ENCODE measurements at places on chromosomes 13 and 19. TPM values are rescaled to one million over a fixed set of nuclear protein-coding genes. Genes with fewer than 3 reads are reported as not detected.

The MIA gene
- total RNA-seq, result not detected

The OLFM2 gene
- 2.8 TPM for total RNA-seq

The PLVAP gene
- not detected for total RNA-seq

The HCST gene
- 1.00 TPM for total RNA-seq

The ZNF135 gene
- 5.0 TPM for total RNA-seq

The APOC4 gene
- not detected for total RNA-seq

The PRSS57 gene
- not detected for total RNA-seq

The TEKTIP1 gene
- total RNA-seq, result not detected

The KASH5 gene
- not detected for total RNA-seq

The ZNF470 gene
- total RNA-seq, result 7.9 TPM

The SLC7A9 gene
- not detected for total RNA-seq

The TTC9B gene
- total RNA-seq, result not detected

The KIR3DL2 gene
- not detected for total RNA-seq

The KCNK6 gene
- total RNA-seq, result 19.5 TPM

The PRDX2 gene
- 259 TPM for total RNA-seq

The CASP14 gene
- total RNA-seq, result not detected

The KIR3DL1 gene
- not detected for total RNA-seq

The IGSF23 gene
- not detected for total RNA-seq

The ZNF536 gene
- total RNA-seq, result 0.09 TPM

The ZNF681 gene
- 0.28 TPM for total RNA-seq

The FFAR2 gene
- total RNA-seq, result not detected

The MAP2K2 gene
- total RNA-seq, result 270 TPM

The FBXO27 gene
- total RNA-seq, result 2.0 TPM

The NANOS2 gene
- total RNA-seq, result not detected

The CCNE1 gene
- total RNA-seq, result 5.1 TPM

The CABP5 gene
- total RNA-seq, result not detected

The ASPDH gene
- not detected for total RNA-seq

The SMIM17 gene
- total RNA-seq, result 0.14 TPM

The LRRC63 gene
- total RNA-seq, result not detected

The PRTN3 gene
- total RNA-seq, result not detected

The SSC5D gene
- 5.4 TPM for total RNA-seq

The EFNB2 gene
- 0.46 TPM for total RNA-seq

The NLRP4 gene
- not detected for total RNA-seq

The DNAAF3 gene
- total RNA-seq, result 0.09 TPM

The MCEMP1 gene
- total RNA-seq, result not detected

The AMER2 gene
- not detected for total RNA-seq

The SULT2A1 gene
- total RNA-seq, result not detected

The TMEM38A gene
- 1.9 TPM for total RNA-seq

The ZIC2 gene
- not detected for total RNA-seq

The MADCAM1 gene
- total RNA-seq, result 0.14 TPM

The LCP1 gene
- total RNA-seq, result 0.28 TPM

The PCDH9 gene
- 3.6 TPM for total RNA-seq

The PODNL1 gene
- total RNA-seq, result 2.1 TPM

The AXL gene
- total RNA-seq, result 127 TPM

The LILRA1 gene
- not detected for total RNA-seq

All from smooth muscle cell of bladder (primary cell).